NT2/D1 (cell line): ENCODE measurements at places on chromosomes 1 and 21.

- DNase-seq, result no peak
Measured at GRCh38 chr1:42288311-42288985, 46.6 kb downstream of the FOXJ3 start.

DNA sequence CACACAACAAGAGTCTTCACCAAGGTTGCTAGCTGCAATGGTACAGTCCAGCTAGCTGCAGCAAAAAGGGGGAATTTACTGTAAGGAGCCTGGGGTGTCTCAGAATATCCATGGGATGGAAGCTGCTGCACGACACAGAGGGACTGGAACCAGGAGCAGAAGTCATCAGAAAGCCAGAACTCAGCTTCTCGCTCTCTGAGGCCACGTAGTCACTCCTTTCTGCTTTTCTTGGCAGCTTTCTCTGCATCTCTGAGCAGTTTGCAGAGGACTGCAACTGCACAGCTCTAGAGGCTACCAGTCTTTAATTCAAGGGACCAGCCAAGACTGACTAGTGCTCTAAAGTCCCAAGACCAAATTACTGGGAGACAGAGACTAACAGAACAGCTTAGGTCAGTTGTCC, 27.0 kb upstream of the IL10 start:
- DNase-seq, result no peak

- no peak for DNase-seq
Measured at GRCh38 chr1:94416901-94417727, 1.1 kb upstream of the ABCD3 start.

- peak; percentile 54 for DNase-seq
Measured at GRCh38 chr1:200410566-200410878, 686 bp upstream of the ZNF281 start.

DNA sequence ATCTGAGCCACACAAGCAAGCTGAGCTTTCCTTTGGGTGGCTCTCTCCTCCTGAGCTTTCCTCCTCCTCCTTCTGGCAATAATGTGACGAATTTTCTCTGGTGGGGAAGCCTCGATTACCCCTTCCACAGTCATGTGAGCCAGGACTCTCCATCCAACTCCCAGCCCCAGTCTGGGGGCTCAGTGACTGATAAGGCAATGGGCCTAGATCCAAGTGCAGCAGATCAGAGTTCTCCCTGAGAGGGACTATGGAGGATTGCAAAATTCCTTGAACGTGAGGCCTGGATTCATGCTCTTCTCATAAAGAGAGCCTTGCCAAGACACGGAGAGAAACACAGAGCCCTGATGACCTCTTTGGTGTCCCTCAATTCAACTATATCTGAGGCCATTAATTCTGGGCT, 31.3 kb upstream of the TRIM67 start:
- no peak for DNase-seq

DNA sequence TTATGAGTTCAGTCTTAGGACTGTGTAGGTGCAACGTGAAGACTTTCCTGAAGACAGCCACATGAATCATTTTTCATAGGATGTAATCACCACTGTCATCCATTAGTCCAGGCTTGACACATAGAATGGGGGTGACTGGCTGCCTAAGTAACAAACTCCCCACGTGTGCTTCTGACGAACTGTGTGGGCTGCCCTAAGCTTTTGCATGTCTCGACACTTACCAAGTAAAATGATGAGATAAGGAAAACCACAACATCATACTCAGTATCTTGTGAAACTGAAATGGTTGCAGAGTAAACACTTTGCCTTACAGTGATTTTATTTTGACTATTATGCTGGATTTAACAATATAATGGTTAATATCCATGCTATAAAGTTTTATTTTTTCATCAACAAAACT, 19.5 kb downstream of the ERG start:
- no peak for DNase-seq

- no peak for DNase-seq
Measured at GRCh38 chr1:81706650-81707435, 93.9 kb upstream of the ADGRL2 start.

- no peak for DNase-seq
Measured at GRCh38 chr1:114124644-114125043, 29.0 kb downstream of the SYT6 start.

GRCh38 chr1:115665319-115666096, 23.7 kb downstream of the VANGL1 start:
- DNase-seq, result no peak

- no peak for DNase-seq
Measured at GRCh38 chr1:59653968-59654367, 160.8 kb upstream of the HOOK1 start.

DNA sequence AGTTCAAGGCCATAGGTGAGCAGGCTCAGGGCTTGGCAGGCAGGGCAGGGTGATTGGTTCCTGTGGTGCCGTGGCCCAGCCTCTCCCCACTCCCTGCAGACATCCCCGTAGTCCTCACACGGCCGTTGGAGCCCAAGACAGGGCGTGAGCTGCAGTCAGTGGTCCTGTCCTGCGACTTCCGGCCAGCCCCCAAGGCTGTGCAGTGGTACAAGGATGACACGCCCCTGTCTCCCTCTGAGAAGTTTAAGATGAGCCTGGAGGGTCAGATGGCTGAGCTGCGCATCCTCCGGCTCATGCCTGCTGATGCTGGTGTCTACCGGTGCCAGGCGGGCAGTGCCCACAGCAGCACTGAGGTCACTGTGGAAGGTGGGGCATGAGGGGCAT, 71.9 kb downstream of the OBSCN start:
- no peak for DNase-seq

- DNase-seq, result no peak
Measured at GRCh38 chr1:39753132-39754025, 14.7 kb downstream of the PPIE start.

GRCh38 chr1:43536196-43536863, 5.6 kb downstream of the PTPRF start:
- DNase-seq, result no peak

DNA sequence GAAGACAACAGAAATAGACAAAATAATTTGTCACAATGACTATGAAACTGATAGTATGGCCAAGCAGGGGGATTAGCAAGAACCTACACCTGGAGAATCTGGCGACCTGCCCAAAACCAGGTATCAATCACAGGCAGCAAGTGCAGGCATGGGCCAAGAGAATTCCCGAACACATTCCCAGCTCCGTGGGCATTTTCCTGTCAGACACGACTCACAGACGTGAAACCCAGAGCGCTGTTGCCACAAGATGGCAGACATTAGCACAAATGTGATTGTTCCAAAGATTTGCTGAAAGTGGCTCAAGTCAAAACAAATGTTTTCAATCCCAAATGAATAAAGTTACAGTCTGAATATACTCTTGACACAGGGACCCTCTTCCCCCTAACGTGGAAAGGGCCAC, 36.8 kb downstream of the HLCS start:
- DNase-seq, result no peak

GRCh38 chr1:84298328-84298683, 3.2 kb upstream of the SAMD13 start:
- no peak for DNase-seq

DNA sequence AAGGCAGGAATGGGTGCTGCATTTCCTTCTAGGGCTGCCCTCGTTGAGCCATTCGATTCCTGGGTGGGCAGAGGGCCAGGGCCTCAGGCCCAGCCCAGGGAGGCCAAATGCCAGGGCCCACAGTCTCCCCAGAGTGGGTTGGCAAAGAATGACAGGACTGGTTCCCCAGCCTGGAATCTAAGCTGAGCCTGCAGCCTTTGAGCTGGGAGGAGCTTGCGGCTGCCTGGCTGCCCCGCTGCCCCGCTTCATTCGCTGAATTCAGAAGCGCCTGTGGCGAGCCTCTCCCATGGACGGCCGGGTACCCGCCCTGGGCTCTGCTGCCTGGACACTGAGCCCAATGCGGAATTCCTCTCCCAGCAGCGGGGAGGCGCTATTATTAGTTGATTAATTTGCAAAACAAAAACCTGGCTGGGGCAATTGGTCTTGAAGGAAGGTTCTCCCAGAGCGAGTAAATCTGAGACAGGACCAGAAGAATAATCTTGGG, 32.3 kb upstream of the TARDBP start:
- peak; percentile 90 for DNase-seq

- DNase-seq, result no peak
Measured at GRCh38 chr1:92786111-92786901, 1.4 kb upstream of the EVI5 start.

DNA sequence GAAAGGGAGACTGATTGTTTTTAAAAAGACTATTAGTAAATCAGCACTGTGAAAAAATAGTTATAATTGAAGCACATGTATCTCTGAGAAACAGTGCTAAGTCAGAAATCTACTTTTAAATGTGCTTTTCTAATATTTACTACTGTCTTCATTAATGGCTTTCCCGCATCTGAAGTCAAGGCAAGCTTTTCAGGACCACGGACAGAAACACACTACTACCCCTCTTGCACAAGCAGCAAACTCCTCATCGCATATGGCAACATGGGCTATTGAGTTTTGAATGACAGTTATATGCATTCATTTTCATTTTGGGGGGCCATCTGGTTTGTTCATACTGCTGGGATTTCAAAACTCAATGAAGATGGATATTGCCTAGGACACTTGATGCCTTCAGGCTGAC, 433.4 kb upstream of the CAMK1G start:
- DNase-seq, result peak; percentile 84

GRCh38 chr1:117097443-117097842, 24.1 kb downstream of the TRIM45 start:
- no peak for DNase-seq

GRCh38 chr1:33459691-33460090, 12.8 kb upstream of the ZSCAN20 start:
- no peak for DNase-seq

DNA sequence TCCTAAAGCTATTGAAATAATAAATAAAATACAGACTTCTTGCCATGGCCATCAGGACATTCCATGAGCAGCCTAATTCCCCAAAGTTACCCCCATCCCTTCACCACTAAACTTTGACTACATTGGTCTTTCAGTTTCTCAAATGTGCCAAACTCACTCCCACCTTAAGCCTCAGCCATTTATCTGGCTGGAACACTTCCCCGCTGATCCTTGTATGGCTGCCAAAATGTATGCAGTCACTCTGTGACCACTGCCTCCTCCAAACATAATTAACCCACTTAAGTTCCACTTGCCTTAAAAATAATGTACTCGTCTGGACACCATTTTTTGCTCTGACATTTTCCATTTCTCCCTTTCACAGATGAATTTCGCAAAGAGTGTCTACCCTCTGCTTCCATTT, 407.4 kb downstream of the NTNG1 start:
- DNase-seq, result no peak

DNA sequence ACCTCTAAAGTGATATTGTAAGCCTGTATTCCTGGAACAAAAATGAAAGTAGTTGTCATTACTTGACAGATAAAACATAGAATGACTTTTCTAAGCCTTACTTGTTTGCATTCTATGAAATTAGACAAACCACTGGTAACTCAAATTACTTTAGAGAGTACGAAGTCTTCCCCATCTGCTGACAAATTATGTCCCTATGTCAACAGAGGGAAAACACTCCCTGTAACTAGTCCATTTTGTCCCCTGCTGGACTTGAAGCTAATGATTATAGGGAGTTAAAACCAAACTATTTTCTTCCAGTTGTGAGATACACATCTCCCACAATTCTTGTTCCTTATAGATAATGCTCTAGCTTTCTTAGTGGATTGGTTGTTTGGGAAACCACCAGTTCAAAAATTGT, 39.6 kb downstream of the GREM2 start:
- no peak for DNase-seq

- peak; percentile 80 for DNase-seq
Measured at GRCh38 chr1:171654942-171655745, 2.7 kb upstream of the MYOC start.

DNA sequence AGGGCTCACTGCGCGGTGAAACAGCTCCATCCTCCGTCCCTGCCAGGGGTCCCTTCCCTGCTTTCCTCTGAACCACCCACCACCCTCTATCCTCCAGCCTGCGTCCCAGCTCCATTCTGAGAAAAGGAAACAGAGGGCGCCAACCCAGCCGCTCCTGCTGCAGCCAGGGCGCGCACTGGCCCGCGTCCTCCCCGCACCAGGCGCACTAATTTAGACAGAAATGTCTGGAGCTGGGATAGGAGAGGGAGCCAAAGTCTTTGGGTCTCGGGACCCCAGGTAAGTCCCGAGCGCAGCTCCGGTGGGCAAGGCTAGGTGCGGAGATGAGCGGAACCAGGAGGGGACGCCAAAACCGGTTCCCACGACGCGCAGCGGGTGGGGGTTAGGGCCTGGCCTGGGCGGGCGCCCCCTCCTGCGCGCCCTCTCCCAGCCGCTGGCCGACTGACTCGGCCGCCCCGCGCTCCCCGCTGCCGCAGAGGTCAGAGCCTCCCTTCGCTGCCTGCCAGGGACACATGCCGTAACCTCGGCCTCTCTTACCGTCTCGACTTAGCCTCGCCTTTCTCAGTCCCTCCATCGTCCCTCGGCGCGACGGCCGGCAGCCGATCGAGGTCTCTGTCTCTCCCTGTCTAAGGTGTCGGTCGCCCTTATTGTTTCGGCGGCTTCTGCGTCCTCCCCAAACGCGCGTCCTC, 2.0 kb downstream of the CAMK2N1 start:
- DNase-seq, result no peak

DNA sequence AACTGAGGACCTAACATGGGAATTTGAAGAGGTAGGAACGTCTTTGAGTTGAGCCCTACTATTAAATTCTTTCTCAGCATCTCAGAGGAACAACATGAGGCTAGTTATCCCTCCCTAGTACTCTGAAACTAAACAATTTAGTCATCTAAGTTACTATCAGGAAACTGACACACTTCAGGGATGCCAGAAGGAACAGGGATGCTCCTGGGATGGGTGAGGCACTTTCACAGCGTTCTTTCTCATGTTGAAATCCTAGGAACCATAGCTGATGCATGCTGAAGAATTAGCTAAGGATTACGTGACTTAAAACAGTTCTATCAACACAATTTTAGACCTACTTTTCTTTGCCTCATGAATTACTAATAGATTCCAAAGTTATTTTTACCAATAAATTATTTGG, 1.8 kb upstream of the SPRR2G start:
- DNase-seq, result no peak

- DNase-seq, result no peak
Measured at GRCh38 chr1:86712088-86712860, 7.9 kb downstream of the SH3GLB1 start.

GRCh38 chr1:67134695-67135094, at the start of gene C1orf141:
Gene C1orf141 (minus strand): TSS chr1:67134970. CDS start chr1:67127240, 7,730 bp downstream.
- no peak for DNase-seq

- DNase-seq, result no peak
Measured at GRCh38 chr1:108478429-108479015, 28.4 kb downstream of the NBPF6 start.

- no peak for DNase-seq
Measured at GRCh38 chr21:46639489-46640386, 4.3 kb downstream of the PRMT2 start.

DNA sequence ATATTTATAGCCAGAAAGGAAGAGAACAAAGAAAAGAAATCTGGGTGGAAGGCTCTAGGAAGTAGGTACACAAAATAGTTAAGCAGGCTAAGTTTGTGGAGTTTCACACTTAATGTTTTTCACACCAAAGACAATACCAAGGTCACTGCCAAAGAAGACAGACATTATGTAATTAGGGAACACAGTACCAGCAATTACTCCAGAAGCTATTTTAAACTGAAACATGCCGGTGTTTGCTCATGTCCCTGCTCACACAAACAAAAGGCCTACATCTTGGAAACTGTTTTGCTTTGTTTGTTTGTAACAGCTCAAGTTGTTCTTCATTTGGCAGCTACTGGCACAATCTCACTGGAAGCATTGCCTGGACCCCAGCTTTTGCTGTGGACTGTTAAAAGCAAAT, 88.5 kb upstream of the DAB1 start:
- no peak for DNase-seq
